ENCODE measurements at places on chromosomes 1 and 21.

DNA sequence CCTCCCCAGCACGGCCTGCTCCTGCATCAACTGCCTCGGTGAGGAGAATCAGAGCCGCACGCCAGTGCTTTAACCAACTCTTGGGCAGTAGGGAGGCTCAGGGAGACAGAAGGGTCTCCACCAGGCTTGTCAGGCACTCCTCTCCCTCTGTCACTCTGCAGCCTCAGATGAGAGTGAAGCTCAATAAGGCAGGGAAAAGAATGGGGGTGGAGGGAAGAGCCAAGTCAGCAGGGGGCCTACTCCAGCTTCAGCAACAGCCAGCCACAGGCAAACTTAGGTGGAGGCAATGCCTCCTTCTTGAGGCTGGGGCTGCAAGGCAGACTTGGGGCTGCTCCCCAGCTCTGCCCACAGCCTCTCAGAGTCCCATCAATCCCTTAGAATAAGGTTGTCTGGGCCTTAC, 51.8 kb upstream of the A3GALT2 start:
- DNase-seq = no peak

- no peak for DNase-seq
Measured at GRCh38 chr1:8867878-8868567, 10.5 kb downstream of the ENO1 start.

GRCh38 chr1:30377230-30378002, 346.0 kb downstream of the MATN1 start:
- no peak for DNase-seq

GRCh38 chr1:226029568-226030225, 30.6 kb upstream of the SDE2 start:
- DNase-seq = no peak

DNA sequence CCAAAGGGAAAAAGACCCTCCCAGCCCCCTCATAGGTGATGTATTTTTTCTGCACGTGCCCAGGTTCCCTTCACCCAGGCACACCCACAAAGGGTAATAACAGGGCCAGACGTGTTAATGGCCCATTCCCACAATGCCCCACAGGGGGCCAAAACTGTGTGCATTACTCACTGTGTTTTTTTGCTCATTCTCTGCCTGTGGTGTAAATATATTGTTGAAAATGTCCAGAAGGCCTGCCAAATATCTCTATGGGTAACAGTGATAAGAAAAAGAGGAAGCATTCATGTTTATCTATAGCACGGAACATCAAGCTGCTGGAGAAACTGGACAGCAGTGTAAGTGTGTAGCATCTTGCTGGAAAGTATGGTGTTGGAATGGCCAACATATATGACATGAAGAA, 21.9 kb downstream of the RHEX start:
- DNase-seq = no peak

DNA sequence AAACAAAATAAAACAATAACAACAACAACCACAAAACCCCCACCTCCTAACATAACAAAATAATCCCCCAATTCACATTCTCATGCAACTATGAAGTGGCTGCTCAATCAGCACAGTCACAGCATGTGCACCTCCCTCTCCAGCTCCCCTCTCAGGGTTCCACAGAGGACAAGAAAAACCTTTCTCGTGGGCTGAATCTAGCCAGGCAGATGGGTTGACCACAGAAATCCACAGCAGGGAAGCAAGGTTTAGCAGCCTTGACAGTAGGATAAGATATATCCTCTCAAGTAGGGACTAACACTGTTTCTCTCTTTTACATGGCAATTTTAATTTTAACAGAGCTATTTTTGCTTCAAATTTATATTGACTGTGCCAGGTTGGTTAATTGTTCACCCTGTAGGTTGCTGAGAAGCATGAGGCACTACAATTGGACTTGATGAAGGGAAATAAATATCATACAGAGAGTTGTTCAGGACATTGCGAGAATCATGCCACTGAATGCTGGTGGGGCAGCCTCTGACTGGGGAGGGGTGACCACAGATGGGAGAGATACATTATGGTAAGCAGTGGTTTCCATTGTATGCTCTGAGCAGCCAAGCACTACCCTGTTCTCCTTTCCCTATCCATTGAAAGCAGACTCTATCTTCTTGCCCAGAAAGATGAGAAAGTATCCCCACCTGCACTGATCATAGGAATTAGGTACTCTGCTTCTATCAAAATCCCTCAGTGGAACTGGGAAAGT, 535.1 kb downstream of the DPYD start:
- no peak for DNase-seq

- DNase-seq = no peak
Measured at GRCh38 chr1:15500184-15501178, 23.5 kb downstream of the CASP9 start.

GRCh38 chr1:244171241-244171985, 120.3 kb downstream of the ZBTB18 start:
- DNase-seq = no peak

DNA sequence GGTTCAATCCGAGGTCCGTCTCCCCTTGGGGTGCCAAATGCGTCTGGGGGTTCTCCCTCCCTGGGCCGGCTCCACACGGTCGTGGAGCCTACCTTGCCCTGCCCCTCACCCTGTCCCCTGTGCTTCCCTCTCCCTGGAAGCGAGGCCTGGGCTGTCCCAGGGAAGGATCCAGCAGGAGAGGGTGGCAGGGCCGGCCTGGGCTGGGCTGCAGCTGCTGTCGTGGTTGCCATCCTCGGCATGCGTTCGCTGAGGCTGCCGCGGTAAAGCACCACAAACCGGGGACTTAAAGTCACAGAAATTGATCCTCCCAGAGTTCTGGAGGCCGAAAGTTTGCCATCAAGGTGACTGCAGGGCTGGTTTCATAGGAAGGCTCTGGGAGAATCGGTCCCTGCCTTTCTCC, 123.0 kb upstream of the TMPRSS2 start:
- DNase-seq = no peak

DNA sequence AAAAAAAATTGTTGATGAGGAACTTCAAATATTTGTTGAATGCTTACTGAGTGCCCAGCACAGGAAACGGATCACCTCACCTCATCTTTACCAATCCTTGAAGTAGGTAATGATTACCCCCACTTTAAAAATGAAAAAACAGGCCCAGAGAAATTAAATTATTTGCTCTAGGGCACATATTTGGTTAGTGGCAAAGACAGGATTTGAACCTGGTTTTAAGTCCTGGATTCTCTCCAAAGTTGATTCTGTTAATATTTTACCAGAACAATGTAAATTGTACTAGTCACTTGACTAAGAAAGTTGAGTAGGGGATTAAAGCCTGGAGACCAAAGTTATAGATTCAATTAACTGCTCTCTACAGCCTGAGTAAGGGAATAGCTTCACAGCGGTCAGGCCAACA, 97.9 kb downstream of the GIPC2 start:
- DNase-seq = no peak

DNA sequence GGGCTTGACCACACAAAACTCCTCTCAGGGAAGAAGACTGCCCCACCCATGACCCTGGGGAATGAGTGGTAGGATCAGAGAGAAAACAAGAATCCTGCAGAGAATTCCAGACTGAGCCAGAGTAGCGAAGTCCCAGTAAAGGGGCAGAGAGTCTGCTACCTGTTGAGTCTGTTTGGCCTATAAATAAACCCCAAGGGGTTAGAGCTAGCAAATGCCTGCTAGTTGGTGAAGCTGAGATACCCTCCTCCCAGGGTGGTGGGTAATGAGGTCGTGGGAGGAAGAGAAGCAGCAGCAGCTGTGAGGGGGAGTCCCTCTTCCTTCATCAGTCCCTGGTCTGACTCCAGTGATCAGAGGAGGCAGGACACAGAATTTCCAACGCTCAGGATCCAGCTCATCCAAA, 2.5 kb downstream of the TRAF3IP3 start:
- no peak for DNase-seq

DNA sequence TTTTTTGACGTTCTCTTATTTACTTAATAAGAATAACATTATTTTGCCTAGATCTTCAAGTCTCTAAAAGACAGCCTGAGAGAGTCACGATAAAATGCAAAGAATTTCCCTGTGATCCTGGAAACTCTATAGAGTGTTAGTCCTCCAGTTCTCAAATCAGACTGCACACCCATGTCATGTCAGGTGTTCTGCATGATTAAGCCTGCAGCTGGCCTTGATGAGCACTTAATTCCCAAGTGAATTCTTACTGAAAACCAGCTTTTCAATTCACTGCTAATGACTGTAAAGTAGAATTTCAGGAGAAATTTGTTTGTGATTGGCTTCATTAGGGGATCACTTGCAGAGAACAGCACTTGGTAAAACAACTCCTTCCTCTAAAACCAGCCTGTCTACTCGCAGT, 41.9 kb downstream of the CHML start:
- no peak for DNase-seq

- no peak for DNase-seq
Measured at GRCh38 chr21:29196670-29197191, 66.3 kb downstream of the MAP3K7CL start.

- no peak for DNase-seq
Measured at GRCh38 chr21:28127175-28127785, 865.4 kb downstream of the LTN1 start.

GRCh38 chr1:95671098-95671497, 437.1 kb downstream of the RWDD3 start:
- no peak for DNase-seq

- no peak for DNase-seq
Measured at GRCh38 chr1:47396671-47397196, 19.4 kb upstream of the FOXE3 start.

DNA sequence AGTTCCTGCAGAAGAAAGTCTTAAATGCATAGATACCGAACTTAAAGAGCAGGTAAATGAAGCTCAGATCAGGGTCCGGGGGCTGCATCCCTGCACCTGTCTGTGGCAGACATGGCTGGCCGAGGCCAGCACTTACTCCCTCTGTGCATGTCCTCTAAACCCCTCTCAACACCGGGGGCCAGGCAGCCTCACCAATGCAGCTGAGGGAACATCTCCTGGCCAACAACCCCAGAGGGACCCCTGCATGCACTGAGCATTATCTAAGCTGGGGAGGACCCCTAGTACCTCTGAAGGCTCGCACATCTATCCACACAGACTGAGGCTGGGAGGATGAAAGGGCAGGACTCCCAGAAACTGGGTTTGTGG, 18.4 kb downstream of the TTC34 start:
- DNase-seq = no peak

- no peak for DNase-seq
Measured at GRCh38 chr1:218415726-218416125, 70.6 kb downstream of the TGFB2 start.

GRCh38 chr1:176996456-176997090, 167.9 kb downstream of the ASTN1 start:
- no peak for DNase-seq

- no peak for DNase-seq
Measured at GRCh38 chr21:16837321-16837720, 675.5 kb upstream of the CXADR start.

GRCh38 chr1:83959824-83960498, 39.0 kb downstream of the TTLL7 start:
- DNase-seq = no peak

DNA sequence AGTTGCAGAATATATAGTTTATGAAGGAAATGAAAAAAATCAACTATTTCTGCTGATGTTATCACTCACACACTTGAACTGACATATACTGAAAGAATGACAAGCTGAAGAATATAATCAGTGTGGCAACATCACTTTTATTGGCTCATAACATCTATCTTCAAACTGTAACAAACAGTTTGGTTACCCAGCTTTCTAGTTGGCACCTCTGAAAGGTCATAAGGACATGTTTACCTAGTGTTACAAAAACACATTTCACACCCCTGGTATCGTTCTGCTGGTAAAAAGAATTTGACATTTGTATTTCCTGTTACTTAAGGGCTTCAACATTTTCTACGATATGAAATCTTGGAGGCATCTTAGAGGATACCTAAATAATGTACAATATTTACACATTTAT, 1267.0 kb upstream of the NCAM2 start:
- DNase-seq = no peak

DNA sequence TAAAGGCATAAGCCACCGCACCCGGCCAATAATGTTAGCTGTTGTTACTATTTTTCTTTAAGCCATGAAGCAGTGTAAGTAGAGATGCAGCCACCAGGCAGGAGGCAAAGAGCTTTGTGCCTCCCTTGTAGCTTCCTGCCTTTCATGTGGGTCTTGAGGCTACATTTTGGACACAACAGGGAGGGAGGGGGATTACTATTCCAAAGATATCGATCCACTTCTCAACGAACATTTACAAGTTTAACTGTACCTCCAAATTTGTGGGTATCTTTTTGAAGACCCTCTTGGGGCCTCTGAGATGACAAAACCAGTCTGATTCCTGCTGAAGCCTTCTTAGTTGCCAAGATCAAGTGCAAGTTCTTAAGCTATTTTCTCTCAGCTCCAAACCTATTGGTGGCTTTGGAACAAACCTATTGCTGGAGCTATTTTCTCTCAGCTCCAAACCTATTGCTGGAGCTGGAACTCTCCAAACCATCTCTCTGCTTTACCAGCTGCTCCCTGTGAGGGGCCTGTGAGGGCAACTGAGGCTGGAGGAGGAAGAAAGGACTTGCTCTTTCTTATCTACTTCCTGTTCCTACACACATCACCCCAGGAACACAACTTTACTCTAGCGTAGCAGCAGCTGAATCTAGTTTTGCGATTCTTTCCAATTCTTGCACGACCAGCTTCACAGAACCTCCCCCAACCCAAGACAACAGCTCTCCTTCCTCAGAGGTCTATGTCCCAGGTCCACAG, 16.1 kb upstream of the RCAN3 start:
- DNase-seq = no peak

DNA sequence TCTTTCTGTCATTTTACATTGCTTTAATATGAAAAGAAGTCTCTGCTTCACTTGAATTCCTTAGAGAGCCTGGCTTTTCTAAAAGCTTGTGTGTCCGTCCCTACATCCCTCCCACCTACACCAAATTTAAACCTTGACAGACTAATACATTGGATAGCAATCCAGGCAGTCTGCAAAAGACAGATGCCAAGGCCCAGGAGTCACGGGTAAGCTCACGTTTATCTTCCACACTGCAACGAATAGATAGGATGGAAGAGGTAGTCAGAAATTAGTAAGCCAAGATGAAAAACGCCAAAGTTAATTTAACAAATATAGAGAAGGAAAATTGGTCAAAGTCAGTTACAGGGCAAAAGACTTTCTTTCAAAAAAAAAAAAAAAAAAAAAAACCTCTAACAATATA, 338.1 kb downstream of the SMYD3 start:
- DNase-seq = no peak

GRCh38 chr1:226069811-226070489, 7.4 kb downstream of the H3-3A start:
- DNase-seq = peak; percentile 18

GRCh38 chr1:230054092-230054749, 12.8 kb upstream of the GALNT2 start:
- no peak for DNase-seq
